NCI-H2171 treated with DMSO at 0.1 percent for 48 hours (cell line): ENCODE measurements at places on chromosomes 13 and 19.

DNA sequence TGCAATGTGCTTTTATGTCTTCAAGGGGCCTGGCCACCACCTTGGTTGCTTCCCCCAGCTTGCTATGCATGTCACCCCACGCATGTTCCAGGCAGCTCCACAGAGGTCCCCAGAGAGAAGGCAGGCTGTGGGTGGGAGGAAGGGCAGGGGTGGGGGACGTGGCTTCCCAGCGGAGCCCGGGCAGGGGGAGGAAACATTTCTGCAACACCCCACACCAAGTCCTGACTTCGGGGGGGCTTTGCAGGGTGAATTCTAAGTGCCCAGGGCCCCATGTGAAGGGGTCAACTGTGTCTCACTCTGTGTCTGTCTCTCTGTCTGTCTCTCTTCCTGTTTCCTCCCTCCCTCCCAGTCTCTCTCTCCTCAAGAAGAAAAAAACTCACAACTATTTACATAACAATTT is 39.6 kb downstream of the LTBP4 start:
- no peak for DNase-seq

DNA sequence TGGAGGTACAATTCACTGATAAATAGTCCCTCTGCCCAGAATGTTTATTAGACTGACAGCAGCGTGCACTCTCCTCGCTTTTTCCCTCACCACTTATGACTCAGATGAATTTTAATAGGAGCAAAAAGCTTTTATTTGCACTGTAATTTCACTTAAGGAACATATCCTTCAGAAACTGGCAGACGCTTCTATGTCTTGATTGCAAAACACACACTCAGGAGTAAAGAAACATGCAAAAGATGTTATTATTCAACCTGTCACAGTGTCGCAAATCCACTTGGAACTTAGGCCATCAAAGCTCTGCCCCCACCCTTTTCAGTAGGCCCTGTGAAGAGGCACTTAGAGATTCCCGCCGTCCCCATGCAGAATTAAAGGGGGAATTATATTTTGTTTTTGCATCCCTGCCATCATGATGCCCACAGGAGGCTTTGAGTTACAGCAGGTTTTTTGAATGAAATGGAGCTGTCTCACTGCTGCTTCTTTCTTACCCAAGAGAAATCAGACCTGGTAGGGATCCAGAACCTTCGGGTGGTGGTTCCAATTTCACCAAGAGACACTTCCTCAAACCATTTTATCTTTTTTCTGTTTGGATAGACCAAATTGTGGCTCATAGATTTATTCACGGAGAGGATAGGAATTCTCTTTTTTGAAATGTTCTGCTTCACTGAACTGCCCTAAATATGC is 74.5 kb downstream of the GGACT start:
- DNase-seq = no peak

GRCh38 chr19:39805104-39805503 is 26.4 kb downstream of the LEUTX start:
- no peak for DNase-seq

- peak; percentile 93 for DNase-seq
Observed at GRCh38 chr19:18765224-18765623, 25.9 kb downstream of the COMP start.

GRCh38 chr19:36420961-36421748 is 2.7 kb upstream of the ZFP82 start:
- DNase-seq = no peak

DNA sequence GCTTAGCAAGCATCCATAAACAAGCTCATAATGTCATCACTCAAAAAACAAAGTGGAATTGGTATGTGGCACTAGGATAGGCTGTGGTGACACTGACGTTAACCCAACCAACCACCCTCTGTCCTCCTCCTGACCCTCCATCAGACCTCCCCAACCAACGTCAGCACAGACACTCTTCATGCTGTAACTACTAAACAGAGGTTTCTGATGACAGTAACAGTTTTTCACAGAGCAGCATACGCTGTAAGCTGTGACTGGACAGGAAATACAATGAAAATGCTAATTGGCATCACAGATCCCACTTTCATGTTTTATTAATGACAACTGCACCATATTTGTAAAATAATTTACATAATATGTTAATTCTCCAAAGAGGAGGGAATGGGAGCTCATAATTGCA is 238.0 kb downstream of the IRS2 start:
- DNase-seq = no peak

GRCh38 chr13:25302121-25302520 is 696 bp downstream of the NUP58 start:
- no peak for DNase-seq

GRCh38 chr19:16628984-16629691 is 1.1 kb upstream of the MED26 start:
- peak; percentile 80 for DNase-seq

GRCh38 chr19:2554856-2555255 is 78.9 kb downstream of the GADD45B start:
- no peak for DNase-seq

DNA sequence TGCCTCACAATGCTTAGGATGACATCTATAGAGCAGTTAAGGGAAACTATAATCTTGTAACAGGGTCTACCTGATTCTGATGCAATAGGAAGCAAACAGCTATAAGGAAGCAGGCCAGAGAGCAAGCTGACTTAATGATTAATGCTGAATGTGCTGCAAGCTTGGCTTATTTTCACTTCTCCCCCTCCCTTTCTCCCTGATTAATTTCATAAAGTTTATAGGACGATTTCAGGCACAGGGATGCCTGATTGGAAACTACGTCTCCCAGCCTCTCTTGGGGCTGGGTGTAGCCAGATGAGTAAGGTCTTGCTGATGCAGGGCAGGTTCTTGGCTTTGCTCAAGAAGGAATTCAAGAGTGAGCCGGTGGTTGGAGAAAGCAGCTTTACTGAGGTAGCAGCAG is 82.8 kb upstream of the MRI1 start:
- no peak for DNase-seq

GRCh38 chr19:15123031-15123890 is 16.1 kb downstream of the SYDE1 start:
- no peak for DNase-seq

GRCh38 chr13:21537105-21537504 is 66.9 kb downstream of the MICU2 start:
- DNase-seq = no peak

DNA sequence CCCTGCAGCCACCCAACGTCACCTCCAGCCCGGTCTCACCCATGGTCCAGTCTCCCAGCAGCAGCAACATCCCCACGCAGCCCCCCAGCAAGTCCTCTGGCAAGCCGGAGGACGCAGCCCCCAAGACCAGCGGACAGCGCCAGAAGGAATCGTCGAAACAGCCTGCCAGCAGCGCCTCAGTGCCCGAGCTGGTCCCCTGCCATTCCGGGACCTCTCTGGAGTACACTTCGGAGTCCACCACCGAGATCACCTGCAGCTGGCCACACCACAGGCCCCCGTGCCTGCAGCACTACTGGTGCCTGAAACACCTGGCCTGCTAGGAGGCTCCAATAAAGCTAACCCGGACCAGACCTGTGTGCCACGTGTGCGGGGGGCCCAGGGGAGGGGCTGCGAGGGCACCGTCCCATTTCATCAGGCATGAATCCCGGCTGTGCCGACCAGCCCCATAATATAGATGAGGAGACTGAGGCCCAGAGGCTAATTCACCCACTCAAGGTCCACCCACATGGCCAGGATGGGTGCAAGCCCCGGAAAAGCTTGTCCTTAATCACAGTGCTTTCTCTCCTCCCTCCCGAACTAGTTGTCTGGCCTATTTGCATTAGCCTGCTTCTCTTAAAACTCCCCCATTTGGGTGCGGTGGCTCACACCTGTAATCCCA is 6.7 kb downstream of the REEP6 start:
- DNase-seq = no peak

DNA sequence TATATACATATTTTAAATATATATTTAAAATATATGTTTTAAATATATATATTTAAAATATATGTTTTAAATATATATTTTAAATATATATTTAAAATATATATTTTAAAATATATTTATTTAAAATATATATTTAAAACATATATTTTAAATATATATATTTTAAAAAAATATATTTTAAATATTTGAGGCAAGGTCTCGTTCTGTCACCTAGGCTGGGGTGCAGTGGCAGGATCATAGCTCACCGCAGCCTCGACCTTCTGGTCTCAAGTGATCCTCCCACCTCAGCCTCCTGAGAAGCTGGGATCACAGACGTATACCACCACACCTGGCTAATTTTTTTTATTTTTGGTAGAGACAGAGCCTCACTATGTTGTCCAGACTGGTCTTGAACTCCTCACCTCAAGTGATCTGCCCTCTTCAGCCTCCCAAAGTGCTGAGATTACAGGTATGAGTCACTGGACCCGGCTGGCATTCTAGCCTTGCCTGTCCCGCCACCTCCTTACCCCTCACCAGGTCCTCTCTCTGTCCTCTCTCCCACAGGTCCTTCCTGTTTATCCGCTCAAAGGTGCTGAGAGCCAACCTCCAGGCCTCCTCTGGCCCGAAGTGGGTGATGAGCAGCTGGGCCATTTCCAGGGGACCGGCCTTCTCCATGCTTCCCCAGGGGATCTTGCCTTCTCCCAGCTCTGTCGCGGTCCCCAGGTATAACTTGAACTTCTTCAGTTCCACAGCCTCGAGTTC is 564 bp downstream of the NLRP12 start:
- DNase-seq = no peak

DNA sequence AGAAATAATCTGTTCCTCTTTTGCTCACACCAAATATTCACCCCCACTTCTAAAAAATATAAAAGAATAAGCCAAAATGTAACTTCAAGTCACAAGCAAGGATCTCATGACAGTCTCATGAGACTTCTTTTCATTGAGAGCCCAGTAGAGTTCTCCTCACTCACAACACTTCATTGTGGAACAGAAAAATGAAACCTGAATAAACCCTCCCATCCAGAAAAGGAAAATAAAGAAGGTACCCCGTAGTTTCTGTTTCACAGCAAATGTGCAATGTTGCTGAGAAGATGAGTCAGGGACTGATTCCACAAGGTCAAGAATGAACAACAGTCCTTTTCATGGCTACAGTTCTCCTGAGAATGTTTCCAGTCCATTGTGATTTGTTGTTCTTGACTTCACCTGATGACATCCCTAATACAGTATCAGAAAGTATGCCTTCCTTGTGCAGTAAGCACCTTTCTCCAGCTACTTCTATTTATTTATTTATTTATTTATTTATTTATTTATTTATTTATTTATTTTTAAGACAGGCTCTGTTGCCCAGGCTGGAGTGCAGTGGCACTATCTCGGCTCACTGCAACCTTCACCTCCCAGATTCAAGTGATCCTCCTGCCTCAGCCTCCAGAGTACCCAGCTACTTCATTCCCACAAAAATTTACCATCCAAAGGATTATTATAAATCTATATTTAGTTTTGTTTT is 6.4 kb upstream of the ZNF841 start:
- no peak for DNase-seq

DNA sequence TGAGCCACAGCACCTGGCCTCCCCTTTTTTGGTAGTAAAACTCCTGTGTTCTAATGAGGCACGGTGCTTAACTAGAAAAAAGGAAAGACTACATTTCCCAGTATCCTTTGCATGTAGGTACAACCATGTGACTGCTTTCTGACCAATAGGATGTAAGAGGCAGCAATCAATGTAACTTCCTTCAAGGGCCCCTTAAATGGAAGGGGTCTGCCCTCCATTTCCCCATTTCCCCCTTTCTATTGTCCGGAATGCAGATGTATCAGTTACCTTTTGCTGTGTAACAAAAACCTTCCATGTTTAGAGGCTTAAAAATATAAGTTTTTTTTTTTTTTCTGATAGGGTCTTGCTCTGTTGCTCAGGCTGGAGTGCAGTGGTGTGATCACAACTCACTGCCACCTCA is 2.2 kb downstream of the GPR32 start:
- DNase-seq = peak; percentile 53

DNA sequence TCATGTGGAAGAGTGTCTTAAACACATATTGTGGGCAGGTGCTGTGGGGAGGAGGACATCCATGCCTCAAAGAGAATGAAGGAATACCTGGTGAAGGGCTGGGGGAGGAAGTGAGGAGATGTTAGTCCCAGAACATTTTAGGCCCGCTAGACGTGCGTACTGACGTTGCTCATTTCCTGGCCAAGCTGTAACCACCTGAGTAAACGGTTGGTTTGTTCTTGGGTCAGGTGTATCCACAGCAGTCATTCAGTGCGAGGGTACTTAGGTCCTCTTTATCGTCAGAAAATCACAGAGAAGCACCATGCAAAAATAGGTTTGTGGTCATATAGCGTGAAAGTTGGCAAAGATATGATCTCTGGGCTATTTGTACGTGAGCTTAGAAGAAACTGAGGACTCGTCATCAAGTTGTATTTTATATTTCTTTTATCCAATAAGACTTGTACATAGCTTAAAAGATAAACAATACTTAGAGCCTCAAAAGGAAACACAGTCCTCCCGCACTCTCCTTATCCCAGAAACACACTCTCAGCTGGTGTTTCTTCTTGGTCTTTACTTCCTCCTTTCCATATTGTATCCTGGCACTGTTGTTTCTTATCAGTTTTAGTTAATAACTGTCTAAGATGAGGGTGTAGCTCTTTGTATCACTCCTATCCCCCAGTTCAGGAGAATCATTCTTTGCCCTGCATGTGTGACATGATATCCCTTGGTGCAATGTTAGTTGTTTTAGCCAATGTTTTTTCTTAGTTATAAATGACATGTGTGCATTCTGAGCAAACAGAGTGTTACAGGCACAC is 52.0 kb downstream of the ARHGEF7 start:
- no peak for DNase-seq

GRCh38 chr13:39279077-39279476 is 240.8 kb downstream of the NHLRC3 start:
- no peak for DNase-seq

- no peak for DNase-seq
Observed at GRCh38 chr13:27257233-27257568, 5.8 kb downstream of the RPL21 start.

- peak; percentile 55 for DNase-seq
Observed at GRCh38 chr19:45508861-45509691, 1.8 kb downstream of the VASP start.

DNA sequence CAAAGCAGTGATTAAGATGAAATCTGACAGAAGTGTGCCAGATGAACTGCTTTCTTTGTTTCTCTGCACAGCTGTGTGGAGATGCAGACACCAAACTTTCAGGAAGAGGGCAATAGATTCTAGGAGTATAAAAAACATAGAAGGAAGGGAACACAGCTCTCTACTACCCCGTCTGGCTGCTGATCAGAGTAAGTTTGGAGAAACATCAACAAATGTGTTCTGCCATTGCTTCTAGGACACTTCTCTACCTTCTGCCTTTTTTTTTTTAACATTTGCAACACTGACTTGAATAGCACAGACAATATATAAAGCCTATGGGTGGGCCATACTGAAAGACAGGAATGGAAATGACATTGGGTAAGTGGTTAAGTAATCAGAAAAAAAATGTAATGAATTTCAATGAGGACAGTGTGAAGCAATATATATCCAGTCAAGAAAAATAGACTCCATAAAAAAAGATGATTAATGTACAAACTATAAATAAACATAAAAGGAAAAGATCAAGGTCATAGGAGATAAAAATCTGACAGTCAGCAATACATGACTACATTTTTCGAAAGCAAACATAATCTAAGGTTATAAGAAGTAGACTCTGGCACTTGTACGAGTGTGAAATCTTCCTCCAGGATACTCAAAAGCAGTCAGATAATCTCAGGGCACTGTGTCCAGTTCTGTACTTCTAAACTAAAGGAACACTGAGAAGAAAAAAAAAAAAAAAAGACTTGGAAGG is 21.4 kb downstream of the NUFIP1 start:
- no peak for DNase-seq

- DNase-seq = no peak
Observed at GRCh38 chr13:98014766-98015165, 61.3 kb downstream of the IPO5 start.

GRCh38 chr13:40599747-40600146 is 66.7 kb downstream of the FOXO1 start:
- DNase-seq = no peak
